A673 (cell line): ENCODE measurements at places on chromosomes 7 and 10. TPM values are rescaled to one million over a fixed set of nuclear protein-coding genes. Genes with fewer than 3 reads are reported as not detected.

DNA sequence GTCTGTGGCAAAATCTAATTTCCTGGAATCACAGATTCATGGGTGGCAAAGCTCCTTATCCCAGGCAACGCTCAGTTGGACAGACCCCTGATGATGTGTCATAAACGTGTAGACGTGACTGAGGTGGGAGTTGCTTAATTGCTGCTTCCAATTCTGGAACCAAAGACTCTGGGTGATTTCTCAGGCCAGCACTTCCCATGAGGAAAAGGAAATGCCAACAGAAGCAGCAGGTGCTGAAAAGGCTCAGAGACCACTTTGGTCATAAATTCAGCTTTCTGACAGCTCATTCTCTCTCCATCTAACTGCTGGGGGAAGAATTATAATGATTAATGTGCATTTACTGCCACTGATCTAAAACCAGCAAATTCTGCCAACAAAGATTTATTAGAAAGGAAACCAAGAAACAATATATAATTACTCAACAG lies 88.7 kb downstream of the OSBPL3 start:
- DNase-seq: peak; percentile 82

DNA sequence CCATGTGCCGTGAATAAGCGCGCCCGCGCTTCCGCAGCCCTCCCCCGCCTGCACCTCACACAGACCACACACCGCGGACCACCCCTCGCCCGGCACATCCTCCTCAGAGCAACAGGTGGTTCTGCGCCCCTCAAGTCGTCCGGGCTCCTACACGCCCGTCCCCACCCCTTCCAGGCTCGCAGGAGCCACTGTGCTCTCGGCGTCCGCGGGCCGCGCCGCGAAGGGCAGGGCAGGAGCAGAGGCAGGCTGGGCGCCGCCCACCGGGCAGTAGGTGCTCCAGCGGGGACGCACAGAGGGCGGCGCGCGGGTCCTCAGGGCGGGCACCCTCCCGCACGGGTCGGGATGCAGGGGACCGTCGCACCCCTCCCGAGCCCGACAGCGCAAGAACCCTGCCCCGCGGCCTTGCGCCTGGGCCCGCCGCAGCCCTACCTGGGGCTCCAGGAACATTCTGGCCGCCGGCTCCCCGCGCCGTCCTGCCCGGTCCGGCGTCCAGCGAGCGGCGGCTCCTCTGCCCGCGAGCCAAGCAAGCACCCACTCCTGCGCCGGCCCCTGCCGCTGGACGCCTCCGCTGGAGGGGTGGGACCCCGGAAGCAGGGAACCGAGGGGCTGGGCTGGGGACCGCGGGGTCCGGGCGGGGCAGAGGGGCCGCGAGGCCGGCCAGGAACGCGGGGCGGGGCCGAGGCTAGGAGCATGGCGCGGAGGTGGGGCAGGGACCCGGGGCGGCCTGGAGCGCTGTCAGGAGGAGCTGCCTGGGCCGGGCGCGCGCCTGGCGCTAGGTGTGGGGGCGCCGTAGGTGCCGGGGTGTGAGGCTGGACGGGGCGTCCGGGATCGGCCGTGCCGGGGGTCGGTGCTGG lies 37.4 kb downstream of the RASGEF1A start:
- DNase-seq: no peak

Gene NRBF2
- 21.9 and 24.8 TPM in 2 replicates for total RNA-seq

- no peak for DNase-seq
Observed at GRCh38 chr7:50367100-50367499, 62.6 kb downstream of the IKZF1 start.

DNA sequence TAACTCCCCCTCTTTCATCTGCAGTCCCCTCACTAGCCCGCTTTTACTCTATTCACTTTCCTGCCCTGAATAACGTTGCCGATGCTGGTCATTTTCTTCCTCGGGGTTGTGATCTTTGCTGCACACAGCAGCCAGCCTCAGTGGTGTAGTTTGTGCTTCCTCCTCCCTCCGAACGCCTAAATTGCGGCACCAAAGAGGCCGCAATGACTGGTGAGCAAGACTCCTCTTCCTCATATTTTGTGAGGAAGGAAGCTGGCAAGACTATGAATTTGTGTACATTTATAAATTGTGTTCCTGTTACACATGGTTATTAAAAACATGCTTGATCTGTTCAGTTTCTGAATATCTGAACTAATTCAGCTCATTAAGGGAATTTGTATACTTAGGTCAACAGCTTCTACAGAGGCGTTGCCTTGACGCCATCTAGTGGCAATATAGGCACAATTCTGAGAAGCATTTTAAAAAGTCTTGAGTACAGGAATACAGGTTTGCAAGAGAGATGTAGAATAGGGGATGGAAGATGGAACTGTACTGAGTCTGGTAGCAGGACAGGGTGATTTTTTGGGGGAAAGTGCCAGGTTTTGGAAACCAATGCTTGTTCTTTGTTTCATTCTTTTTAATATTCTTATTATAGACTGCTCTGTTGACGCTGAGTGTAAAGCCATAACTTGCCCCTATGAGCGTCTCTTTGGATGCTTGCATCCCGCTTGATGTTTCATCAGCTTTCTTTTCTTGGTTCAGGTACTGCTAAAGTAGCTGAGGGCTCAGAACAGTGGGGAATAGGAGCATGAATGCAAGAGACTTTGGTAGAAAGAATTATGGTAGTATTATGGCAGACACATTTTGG lies 4.1 kb upstream of the TAS2R5 start:
- DNase-seq: peak; percentile 63

DNA sequence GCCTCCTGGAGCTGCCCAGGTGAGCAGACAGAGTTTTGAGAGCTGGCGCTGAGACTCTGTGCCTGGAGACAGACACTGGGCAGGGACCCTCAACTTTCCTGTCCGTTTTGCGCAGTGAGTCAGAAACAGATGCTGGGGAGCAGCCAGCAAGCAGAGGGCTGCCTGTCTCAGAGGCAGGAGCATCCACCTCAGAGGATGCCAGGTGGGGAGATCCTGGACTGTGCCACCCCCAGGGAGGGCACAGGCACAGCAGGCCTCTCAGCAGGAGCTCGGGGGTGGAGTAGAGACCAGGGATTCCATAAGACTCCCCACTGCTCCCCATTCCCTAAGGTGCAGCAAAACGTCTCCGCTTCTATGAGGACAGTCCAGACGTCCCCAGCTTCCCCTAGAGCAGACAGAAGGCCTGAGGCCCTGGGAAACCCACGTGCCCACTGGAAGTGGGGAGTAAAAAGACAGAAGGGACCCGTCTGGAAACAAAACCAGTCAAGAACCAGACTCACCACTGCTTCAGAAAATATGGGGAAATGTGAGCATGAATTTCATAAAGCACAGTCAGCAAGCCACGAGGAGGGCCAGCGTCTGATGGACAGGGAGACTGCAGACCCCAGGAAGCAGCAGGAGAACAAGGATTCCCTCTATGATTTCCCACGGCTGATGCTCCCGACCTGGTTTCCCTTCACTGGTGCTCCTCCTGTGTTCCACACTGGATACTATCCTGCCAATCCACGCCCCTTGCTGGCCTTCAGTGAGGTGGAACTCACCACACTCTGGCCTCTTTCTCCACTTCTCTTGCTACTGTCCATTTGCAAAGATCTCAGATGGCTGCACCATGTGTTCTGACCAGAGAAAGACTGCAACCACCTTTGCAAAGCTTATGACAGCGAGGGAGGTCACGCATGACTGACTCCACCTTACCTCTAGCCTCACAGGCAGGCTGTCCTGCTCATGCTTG lies 151.3 kb upstream of the FAM20C start:
- no peak for DNase-seq

Gene ADRA2A
- not detected in 2 replicates for total RNA-seq

Gene CYP51A1
- 123 and 150 TPM in 2 replicates for total RNA-seq

GRCh38 chr7:101058355-101058754 lies 26.9 kb upstream of the TRIM56 start:
- DNase-seq: peak; percentile 15

DNA sequence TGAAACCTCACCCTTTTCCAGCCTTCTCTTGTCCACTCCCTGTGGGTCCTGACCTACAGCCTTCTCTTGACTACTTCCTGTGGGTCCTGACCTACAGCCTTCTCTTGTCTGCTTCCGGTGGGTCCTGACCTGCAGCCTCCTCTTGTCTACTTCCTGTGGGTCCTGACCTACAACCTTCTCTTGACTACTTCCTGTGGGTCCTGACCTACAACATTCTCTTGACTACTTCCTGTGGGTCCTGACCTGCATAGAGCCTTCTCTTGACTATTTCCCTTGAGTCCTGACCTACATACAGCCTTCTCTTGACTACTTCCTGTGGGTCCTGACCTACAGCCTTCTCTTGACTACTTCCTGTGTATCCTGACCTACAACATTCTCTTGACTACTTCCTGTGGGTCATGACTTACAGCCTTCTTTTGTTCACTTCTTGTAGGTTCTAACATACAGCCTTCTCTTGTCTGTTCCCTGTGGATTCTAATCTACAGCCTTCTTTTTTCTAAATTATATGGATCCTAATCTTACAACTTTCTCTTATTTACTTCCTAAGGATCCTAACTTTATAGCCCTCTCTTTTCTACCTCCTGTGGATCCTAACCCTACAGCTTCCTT lies 36.5 kb downstream of the C10orf71 start:
- no peak for DNase-seq

Gene TMEM270
- not detected in 2 replicates for total RNA-seq

DNA sequence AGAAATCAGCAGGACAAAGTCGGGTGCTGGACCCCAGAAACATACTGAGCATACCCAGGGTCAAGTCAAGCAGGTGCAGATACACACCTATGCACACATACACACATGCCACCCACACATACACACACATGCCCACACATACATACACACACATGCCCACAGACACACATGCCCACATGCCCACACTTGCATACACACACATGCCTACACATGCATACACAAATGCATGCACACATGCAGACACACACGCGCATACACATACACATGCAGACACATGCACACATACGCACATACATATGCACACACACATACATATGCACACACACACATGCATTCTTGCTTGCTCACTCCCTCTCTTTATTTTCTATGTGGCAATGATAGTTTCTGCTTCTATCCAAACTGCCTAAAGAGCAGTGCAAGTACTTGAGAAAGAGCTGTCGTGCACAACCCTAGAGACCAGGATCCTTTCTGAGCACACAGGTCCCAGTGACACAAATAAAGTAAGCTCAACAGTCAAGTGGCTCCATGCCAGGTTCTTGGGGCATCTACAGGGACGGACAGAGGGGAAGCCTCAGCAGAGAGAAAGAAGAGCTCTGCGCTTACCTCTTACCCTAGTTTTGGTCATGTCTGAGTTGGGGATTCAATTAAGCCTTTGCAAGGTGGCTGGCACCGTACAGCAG lies 83.7 kb downstream of the EBF3 start:
- no peak for DNase-seq

Gene GATA3
- total RNA-seq: 3.0 and 3.1 TPM in 2 replicates

Gene ADIRF
- not detected in 2 replicates for total RNA-seq

Gene UCN3
- not detected in 2 replicates for total RNA-seq

DNA sequence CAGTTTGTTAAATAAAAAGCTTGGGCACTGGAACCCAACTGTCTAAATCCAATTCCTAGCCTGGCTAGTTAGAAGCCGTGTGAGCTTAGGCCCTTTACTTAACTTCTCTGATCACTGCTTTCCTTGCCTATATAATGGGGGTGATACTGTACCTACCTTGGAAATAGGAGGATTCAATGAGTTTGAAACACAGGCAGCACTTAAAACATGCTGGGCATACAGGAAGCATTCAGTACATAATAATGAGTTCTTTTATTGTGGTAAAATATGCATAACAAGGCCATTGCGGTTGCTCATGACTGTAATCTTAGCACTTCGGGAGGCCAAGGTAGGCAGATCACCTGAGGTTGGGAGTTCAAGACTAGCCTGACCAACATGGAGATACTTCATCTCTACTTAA lies 47.4 kb upstream of the SEPHS1 start:
- DNase-seq: no peak

DNA sequence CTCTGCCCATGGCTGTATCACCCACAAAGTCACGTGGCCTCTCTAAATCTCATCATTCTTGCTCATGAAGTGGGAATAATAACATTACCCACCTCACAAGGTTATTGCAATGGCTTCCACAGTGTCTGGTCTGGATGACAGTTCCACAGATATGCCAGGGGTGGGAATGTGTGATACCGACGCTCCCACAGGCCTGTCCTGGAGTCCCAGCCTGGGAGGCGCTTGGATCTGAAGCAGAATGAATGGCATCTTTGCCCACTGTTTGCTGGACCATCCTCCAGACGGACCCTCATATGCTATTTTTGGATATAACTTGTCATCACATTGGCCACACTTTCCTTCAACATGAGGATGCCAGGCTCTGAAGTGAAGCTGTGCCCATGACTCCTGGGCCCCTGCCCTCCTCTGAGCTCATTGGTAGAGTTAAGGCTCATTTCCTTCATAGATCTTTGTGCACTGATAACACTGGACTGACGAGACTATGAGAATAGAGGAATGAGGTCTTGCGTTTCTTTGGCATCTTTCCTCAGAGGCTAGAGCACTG lies 279.8 kb upstream of the ZNF32 start:
- DNase-seq: no peak
